Suprapubic skin (tissue), 4 donors: ENCODE measurements at places on chromosomes 6 and 20.

- no peak for DNase-seq
Observed at GRCh38 chr20:41818991-41819390, 200.8 kb upstream of the CHD6 start.

DNA sequence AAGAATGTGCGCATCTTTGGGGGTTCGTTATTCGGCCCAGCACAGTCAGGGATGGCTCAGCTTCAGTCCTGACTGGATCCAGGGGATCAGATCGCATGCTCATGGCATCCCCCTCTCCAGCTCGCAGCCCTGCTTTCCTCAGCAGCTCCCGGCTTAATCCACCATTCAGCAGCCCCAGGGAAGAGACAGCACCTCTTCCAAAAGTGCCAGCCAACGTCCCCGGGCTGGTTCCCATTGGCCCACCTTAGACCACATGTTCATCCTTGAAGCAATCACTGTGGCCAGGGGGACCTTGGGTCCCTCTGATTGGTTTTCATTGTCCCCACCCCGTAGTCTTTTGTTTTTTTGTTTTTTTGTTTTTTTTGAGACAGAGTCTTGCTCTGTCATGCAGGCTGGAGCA is 188.7 kb downstream of the ZMYND8 start:
- no peak for DNase-seq

DNA sequence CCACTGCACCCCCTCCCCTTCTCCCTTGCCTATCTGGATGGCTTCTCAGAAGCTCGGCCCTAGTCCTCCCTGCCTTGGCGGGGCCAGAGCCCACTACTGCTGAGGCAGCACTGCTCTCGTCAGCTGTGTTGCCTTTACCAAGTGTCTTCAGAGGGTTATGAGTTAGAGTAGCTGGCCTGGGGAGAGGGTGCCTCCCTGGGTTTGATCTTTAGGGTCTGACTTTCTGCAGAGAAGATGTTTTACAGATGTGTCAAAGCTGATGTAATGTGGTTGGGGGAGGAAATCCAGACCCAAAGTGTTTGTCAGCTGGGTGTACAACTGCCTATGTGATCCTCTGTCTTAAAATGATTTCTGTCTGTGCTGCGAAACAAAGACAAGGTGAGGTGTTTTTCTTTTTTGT is 30.4 kb upstream of the PI16 start:
- DNase-seq = no peak

DNA sequence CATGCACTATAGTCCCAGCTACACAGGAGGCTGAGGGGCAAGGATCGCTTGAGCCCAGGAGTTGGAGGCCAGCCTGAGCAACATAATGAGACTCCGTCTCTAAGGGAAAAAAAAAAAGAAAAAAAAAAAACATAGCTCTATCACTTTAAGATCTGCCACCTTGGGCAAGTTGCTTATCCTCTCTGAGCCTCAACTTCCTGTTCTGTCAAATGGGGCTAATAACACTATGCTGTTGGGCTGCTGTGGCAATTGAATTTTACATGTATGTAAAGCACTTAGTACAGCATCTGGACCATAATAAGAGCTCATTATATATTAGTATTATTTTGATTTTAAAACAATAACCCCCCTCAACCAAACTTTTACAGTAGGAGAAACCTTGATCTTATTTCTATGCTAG is 141.5 kb downstream of the ATXN1 start:
- no peak for DNase-seq

GRCh38 chr20:44167736-44168135 is 19.3 kb downstream of the JPH2 start:
- DNase-seq = no peak

DNA sequence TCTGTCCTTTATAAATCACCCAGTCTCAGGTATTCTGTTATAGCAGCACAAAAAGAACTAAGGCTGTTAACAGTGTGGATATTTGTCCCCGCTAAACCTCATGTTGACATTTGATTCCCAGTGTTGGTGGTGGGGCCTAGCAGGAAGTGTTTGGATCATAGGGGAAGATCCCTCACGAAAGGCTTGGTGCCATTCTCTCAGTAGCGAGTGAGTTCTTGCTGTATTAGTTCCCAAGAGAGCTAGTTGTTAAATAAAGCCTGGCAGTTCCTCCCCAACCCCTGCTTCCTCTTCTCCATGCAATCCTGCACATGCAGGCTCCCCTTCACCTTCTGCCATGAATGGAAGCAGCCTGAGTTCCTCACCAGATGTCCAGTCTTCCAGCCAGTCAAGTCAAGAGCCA is 29.8 kb upstream of the ERVFRD-1 start:
- no peak for DNase-seq

DNA sequence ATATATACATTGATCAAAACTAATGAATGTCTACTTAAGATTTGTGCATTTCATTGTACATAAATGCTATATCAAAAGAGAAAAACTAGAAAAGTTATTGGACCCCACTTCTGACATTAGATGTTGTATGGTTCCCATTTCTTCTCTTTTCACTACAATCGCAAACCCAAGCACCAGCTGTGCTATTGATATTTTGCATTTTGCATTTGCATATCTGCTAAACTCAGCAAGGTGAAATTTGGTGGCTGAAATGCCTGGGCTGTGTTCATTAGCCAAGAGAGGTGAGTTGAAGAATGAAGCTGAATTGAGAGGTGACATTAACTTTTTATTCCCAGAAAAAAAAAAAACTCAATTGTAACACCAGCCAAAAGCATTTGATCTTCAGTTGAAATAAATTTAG is 232.1 kb upstream of the TENT5A start:
- DNase-seq = no peak

GRCh38 chr6:17584241-17584803 is 15.8 kb upstream of the FAM8A1 start:
- DNase-seq = no peak

DNA sequence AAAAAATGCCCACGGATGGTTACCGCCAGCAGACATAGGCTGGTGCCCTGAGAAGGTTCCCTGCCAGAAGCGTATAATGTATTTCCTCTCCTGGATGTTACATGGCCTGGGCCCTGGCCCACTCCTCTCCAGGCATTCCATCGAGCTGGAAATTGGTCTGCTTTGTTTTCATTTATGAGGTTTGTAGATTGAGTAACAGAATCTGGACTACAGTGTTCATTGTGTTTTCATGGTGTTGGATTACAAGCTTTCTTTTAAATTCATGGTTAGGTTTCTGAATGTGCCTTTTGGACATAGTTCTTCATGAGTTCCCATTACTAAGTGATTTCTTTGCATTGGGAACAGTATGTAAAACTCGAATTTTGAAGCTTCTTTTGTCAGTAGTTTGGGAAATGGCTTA is 6.4 kb downstream of the TIAM2 start:
- DNase-seq = no peak

GRCh38 chr6:100230953-100231316 is 233.8 kb downstream of the SIM1 start:
- no peak for DNase-seq

DNA sequence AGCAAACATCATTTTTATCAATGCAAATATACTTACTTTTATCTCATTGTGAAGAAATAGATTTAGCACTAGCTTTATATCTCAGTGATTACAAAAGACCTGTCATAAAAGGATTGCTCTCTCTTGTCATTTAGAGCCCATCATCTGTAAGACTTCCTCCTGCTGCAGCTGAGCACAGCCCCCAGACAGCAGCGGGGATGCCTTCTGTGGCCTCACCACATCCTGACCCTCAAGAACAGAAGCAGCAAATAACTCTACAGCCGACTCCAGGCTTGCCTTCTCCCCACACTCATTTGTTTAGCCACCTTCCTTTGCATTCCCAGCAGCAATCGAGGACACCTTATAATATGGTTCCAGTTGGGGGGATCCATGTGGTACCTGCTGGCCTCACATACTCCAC is 127.0 kb upstream of the EDN1 start:
- DNase-seq = no peak

DNA sequence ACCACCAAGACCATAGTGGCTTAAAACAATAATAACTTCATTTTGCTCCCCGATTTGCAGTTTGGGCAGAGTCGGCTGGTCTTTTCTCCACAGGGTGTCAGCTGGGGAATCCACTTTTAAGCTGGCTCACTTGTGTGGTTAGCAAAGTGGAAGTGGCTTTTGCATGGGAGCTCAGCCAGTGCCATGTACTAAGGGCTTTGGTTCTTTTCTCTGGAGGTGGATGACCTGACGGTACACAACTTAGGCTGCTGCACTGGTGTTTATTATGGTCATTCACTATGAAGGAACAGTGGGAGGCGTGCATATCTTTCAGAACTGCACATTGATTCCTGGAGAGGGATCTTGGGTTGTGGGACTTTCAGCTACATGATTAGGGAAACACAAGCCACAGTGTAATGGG is 141.0 kb downstream of the OR2B2 start:
- no peak for DNase-seq

DNA sequence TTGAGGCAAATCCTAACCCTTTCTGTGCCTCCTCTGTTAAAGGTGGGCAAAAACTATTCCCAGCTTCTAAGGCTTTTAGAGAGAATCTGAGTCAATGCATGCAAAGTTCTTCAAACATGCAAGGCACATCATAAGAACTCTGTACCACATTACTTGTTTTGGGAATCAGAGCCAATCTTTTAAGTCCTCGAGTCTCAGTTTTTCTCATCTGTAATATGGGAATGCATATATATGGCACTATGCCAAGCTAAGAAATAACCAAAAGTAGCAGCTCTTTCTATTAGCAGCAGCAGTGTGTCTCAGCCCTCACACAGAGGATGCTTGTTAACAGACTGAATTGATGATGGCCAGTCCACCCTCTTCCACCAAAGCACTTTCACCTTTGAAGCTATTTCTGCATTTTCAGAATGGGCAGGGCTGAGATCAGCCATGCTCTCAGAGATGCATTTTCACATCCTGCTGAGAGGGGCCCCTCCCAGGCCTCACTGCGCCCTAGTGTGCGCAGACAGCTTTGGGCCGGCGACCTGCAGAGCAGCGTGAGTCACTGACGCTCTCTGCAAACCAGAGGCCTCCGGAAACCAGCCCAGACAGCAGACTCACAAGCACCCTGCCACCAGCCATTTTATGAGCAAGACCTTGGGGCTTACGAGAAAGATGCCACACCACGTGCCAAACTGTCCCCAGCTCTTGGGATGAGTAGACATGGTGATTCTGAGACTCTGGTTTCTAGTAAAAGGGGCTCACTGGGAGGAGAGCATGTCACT is 138.0 kb downstream of the NFATC2 start:
- no peak for DNase-seq

DNA sequence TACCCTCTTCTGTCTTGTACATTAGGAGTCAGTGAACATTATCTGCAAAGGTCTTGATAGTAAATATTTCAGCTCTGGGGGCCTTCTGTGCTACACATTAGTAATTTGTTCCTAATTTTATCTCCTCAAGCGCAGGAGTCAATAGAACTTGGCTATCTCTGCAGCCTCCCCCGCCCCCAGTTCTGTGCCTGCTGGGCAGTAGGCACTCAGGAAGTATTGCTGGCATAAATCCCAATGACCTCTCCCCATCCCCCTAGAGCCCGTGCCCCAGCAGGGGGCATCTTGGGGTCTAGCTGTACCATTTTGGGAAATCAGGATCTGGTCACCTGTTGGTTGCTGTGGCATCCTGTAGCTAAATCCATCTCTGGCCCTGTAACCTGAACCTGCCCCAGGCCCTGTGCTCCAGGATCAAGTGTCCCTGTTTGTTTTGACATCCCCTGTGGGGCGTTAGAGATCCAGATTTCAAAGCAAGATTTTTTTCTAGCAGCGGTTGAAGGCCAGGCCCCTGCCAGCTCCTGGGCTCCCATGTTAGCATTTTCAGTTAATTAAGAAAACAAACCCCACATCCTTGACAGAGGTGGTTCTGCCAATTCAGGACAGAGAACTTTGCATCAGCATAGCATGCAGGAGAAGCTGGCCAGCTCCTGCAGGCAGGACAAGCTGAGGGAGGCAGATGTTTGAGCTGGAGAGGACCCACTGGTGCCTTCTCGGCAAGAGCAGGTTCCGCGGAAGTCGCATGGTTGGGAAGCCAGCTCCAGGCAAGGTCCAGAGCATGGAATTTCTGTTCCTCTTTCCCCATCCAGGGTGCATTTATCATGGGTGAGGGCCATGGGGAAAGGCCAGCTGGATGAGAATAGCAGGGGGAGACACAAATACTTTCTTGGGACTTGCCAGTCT is 32.1 kb downstream of the DAAM2 start:
- DNase-seq = no peak

- DNase-seq = no peak
Observed at GRCh38 chr6:107714104-107714503, 110.0 kb downstream of the SCML4 start.

- DNase-seq = no peak
Observed at GRCh38 chr6:169830876-169831275, 79.5 kb downstream of the ERMARD start.

DNA sequence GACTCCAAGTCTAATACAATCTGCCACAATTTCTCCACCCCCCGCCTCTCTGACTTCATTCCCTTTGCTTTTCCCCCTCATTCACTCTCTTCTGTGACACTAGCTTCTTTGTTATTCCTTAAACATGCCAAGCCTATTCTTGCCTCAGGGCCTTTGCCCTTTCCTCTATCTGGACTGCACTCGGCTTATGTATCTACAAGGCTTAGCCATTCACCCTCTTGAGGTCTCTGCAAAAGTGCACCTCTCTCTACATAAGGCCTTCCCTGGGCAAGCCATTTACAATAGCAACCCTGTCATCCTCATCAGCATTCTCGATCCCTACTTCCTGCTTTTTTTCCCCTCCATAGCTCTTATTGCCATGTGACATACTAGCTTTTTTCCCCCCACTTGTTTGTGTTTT is 168.9 kb downstream of the PDSS2 start:
- no peak for DNase-seq
